ENCODE measurements at places on chromosomes 16 and 17.

- no peak for DNase-seq
Measured at GRCh38 chr17:8855477-8856204, 11.8 kb downstream of the PIK3R6 start.

DNA sequence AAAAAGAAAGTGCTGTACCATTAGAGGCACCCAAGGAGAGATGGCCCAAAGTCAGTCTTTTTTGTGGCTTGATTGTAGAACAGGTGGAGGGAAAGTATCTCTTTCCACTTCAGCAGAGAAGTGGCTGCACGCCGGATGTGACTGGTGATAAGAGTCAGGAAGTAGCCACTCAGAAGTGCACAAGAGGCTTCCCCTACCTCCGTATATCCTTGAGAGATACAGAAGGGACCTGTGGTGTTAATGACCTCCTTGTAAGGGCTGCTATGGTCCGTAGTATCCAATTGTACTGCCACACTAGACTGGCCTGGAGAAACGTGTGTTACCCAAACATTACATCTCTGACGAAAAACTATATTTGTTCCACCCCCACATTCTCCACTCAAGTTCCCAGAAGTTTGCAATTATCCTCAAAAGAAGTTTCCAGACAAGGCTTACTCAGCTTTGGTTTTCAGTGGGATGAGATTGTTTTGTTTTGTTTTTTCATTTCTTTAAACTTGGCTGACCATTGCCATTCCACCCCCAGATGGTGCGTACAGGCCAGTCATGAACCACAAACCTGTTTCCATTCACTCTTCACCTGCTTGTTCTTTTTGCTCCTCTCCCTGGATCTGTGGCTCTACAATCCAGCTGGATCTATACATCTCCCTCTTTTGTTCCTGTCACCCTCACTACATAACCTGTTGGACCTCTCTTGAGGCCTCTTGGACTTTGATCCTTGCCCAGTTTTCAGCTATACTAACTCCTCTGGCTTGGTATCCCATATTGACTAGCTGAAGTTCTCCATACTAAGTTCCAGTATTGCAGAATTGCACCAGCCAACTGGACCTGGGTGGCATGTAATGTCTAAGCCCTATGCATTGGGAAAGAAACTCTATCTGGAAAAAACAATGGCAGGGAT, 20.7 kb upstream of the MED13 start:
- DNase-seq, result no peak

DNA sequence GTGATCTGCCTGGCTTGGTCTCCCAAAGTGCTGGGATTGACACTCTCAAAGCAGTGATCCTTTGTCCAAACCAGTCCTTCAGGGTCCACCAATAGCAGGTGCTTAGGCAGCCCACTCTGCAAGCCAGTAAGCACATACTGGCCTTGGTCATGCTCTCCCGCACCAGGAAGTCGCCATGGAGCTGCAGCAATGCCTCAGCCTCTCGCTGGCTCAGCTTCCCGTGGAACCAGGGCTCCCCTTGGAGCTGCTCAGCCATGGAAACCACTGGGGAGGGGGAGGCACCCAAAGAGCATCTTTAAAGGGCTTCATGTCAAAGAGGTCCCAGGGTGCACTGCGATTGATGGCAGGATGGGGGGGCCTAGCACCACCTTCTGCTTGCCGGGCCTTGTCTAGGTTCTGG, 9.6 kb upstream of the UBTF start:
- no peak for DNase-seq

DNA sequence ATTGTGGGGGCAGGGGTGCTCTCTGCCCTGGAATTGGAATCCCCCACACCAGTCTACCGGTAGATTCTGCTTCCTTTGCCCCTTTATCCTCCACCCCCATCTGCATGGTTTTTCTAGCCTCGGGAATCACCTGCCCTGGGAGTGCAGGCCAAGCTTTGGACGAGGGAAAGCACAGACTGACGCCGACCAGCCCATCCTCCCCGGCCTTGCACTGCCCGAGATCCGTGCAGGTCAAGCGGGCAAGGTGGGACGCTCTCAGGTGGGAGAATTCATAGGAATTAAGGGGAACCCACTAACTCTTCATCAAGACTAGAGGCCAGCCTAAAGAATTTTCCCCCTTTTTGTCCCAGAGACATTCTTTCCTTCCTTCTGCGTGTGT, 9.9 kb upstream of the HOXB13 start:
- DNase-seq, result no peak

DNA sequence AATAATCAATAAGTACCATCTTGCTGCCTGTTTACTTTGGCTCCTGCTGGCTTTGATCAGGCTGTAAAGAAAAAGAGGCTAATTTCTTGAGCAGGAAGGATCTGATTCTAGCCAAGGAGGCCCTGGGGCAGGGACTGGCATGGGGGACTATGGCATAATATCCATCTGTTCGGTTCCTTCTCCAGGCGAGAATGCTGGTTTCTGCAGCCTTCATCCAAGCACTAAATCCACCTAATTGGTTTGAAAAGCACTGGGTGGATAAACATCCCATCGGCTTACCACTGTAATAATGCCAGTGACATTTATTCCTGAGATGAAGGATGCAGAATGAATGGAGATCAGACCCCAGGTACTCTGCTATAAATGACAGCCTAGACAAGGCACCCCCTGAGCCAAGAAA, 180.0 kb upstream of the ASIC2 start:
- DNase-seq, result no peak

DNA sequence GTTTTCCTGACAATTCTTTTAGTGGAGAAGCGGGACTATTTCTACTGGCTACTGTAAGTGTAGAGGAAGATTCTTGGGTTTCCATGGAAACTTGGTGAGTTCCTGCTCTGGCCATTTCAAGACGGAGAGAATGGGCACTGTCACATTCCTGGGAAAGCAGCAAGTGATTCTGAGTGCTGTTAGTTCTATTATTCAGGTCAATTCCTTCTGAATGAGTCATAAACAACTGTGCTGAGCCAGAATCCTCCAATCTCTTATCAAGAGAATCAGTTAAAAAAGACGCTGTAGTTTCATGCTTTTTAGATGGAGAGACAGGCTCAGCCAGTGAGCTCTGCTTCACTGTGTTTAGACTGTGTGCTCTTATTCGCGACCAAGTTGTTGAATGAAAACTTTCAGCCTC, 19.6 kb downstream of the AKAP10 start:
- DNase-seq, result no peak

DNA sequence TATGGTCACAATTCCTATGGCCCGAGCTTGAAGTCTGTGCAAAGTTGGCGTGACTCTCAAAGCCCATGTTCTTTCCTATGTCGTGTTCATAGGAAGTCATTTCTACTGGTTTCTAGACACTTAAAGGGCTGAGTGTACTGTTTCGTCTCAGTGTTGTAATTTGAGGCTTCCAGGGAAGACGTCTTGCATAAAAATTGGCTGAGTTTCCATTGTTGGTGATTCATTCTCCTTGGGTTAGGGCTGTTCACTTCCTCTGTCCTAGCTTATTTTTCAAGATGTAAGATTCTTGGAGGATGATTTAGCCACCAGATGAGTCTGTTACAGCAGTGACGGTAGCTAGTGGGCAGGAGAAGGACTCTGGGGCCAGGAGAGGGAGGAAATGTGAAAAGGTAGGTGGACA, 43.1 kb downstream of the PIK3R5 start:
- DNase-seq, result no peak

DNA sequence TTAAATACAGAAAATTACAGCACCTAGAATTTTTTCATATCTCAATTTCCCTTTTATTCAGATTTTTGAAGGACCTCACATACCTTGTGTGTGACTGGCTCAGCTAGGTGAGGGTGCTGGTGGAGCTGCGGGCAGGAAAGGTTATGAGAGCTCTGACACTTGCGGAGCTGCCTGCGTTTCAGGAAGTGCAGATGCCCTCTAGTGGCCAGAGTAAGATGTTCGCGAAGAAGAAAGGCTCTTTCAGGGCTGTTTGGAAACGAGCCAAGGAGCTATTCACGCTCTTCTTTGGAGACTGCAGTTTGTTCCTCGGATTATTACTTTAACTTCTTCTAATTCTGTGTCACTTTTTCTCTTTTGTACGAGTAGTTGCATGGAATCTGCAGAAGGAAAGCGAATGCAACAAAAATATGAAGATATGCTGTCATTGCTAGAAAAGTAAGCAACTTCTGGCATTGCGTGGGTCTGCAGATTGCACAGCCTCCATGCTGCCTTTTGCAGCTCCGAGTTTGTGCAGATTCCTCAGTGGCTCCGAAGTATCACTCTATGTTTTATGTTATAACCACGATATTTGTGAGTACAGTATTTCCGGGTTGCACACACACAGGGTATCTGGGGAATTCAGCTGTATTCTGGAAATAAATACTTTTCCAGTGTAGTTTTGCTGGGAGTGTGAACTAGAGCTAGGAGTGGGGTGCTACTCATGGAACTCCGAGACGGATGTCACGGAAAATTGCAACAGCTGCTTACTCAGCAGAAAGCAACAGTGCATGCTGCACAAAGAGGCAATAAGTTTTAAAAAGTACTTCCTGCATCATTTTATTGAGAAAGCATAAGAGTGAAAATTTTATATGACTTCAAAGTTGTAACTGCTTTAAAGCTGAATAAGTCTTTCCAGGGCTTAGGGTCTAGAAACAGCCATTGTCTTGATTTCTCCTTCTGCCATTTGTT, 46.3 kb downstream of the DNAH9 start:
- DNase-seq, result peak; percentile 54

DNA sequence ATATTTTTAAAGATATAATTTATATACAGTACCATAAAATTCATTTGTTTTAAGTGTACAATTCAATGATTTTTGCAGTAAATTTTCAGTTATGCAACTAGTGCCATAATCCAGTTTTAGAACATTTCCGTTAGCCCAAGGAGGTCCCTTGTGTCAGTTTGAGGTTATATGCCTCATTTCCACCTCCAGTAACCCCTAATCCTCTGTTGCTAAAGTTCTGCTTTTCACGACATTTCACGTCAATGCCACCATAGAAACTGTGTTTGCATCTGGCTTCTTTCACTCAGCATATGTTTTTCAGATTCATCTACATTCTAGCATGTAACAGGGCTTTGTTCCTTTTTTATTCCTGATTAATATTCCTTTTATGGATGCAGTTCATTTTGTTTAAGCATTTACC, 42.4 kb upstream of the NUDT7 start:
- DNase-seq, result no peak

- DNase-seq, result no peak
Measured at GRCh38 chr16:47132308-47132707, 11.4 kb downstream of the NETO2 start.

DNA sequence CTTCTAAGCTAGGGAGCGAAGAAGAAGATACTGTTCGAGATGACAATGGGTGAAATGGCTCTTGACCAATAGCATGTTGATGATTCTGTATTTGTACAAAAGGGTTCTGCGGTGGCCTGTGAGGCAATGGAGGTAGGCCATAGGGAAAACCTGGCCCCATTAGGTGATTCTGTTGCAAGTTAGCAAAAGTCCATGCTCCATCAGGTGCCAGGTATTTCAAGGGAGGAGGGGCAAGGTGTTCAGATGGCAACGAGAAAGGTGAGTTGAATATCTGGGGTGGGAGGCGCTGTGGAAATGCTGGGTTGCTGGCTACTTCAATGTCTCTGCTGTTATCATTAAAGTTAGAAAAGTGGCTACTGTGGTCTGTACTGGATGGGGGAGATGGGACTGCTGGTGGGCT, 62.8 kb downstream of the CACNG1 start:
- no peak for DNase-seq

DNA sequence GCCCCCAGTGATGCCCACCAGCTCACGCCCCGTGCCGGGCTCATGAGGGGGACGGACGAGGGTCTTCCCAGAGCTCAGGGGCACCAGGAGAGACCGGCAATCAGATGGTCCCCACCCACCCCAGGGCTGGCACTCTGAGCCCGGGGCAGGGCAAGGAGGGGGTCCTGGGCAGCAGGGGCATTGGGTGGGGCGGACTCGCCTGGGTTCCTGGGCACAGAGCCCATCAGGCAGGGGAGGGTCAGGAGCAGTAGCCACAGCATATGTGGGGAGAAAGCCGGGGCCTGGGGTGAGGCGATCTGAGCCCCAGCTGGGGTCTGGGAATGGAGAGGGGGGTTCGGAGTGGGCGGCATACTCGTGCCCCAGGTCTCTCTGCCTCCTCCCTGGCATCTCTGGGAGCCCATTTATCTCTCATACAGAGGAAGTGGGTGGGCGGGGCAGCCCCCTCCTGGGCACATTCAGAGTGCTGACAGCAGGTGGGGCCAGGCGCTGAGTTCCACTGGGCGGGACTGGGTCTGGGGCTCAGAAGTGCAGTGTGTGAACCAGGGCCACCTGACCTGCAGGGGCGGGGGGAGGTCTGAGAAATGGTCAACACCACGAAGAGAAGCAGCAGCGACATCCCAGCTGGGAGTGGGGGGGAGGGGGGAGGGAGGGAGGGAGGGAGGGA, 20.5 kb upstream of the UBE2I start:
- no peak for DNase-seq

GRCh38 chr17:29038085-29038795, 4.7 kb upstream of the PIPOX start:
- DNase-seq, result no peak

- DNase-seq, result no peak
Measured at GRCh38 chr17:3002538-3003295, 60.7 kb downstream of the OR1D5 start.

GRCh38 chr17:74457146-74457819, 9.2 kb upstream of the CD300A start:
- peak; percentile 68 for DNase-seq

DNA sequence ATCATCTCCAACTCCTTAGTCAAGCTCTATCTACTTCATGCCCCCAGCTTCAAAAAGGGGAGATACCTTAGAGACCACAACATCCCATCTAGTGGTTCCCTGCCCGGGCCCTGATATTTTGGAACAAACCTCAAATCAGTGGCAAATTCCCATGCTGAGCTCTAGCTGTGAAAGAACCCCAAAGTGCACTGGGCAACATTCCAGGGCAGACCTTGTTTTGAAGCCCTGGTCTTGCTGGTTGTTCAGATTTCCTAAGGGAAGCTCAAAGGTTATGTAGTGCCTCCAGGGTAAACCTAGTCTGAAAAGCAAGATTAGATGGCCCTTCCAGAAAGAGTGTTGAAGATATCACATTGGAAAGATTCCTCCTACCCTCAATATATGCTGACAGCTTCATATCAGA, 16.3 kb downstream of the FAM117A start:
- no peak for DNase-seq

- no peak for DNase-seq
Measured at GRCh38 chr17:80210348-80211108, 9.6 kb downstream of the SGSH start.

DNA sequence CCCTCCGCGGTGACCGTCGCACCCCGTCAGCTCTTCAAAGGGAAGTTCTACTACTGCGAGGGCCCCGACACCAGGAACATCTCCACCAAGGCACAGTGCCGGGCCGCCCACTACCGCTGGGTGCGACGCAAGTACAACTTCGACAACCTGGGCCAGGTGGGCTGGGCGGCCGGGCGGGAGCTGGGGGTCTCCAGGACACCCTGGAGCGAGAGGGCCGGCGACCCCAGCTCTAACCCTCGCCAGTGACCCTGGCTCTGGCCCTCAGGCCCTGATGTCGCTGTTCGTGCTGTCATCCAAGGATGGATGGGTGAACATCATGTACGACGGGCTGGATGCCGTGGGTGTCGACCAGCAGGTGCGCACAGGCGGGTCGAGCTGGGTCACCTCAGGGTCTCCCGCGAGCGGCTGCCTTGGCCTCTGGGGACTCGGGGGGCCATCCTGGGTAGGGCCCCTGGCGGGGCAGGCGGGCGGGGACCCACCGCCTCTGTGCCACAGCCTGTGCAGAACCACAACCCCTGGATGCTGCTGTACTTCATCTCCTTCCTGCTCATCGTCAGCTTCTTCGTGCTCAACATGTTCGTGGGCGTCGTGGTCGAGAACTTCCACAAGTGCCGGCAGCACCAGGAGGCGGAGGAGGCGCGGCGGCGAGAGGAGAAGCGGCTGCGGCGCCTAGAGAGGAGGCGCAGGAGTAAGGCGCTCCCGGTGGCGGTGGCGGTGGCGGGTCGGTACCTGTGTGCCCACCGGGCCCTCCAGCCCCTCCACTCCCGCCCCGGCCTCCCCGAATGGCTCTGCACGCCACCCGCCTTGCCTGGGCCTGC, 13.4 kb downstream of the TPSG1 start:
- DNase-seq, result no peak
